ENCODE measurements at places on chromosomes 5 and 9. TPM values are rescaled to one million over a fixed set of nuclear protein-coding genes. Genes with fewer than 3 reads are reported as not detected.

- peaks cover 19% of the 10 kb centered on the region for H3K4me1 ChIP-seq
- no peak for DNase-seq
- H3K27ac ChIP-seq = no peak overlapping the region
- no peaks in the 10 kb centered on the region for H3K27me3 ChIP-seq
These were observed 4.9 kb upstream of the LRRC14B start for GRCh38 chr5:186091-187041.

DNA sequence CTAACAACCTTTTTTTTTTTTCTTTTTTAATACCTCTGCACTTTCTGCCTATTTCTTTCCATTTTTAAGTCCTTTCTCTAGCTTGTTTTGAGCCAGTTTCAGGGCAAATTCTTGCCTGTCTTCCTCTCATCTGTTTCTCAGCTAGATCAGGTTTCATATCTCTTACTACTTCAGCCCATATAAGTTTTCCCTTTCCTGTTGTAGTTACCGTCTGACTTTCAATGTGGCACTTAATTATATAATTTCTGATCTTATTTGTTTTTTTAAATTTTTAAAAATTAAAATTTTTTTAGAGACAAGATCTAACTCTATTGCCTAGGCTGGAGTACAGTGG is 104.7 kb upstream of the ELL2 start:
- peak overlapping the region; percentile 57 for H3K27ac ChIP-seq
- no peak for DNase-seq
- no peaks in the 10 kb centered on the region for H3K36me3 ChIP-seq
- H3K4me1 ChIP-seq = peaks cover 48% of the 10 kb centered on the region
- H3K27me3 ChIP-seq = no peaks in the 10 kb centered on the region

DNA sequence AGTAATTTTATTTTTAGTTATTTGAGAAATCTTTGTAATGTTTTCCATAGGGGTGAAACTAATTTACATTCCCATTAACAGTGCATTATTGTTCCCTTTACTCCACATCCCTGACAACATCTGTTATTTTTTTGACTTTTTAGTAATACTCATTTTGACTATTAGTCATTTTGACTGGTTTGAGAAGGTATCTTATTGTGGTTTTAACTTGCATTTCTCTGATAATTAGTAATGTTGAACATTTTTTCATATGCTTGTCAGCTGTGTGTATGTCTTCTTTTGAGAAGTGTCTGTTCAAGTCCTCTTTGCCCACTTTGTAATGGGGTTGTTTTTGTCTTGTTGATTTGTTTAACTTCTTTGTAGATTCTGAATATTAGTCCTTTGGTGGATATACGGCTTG is 27.5 kb downstream of the CCDC152 start:
- no peak overlapping the region for H3K4me3 ChIP-seq
- no peaks in the 10 kb centered on the region for H3K4me1 ChIP-seq
- no peaks in the 10 kb centered on the region for H3K27me3 ChIP-seq
- DNase-seq = no peak
- H3K27ac ChIP-seq = no peak overlapping the region

GRCh38 chr5:107796797-107797196 is 126.1 kb upstream of the EFNA5 start:
- H3K4me3 ChIP-seq = no peak overlapping the region
- no peaks in the 10 kb centered on the region for H3K27me3 ChIP-seq
- H3K27ac ChIP-seq = no peak overlapping the region
- no peak for DNase-seq
- no peaks in the 10 kb centered on the region for H3K4me1 ChIP-seq

DNA sequence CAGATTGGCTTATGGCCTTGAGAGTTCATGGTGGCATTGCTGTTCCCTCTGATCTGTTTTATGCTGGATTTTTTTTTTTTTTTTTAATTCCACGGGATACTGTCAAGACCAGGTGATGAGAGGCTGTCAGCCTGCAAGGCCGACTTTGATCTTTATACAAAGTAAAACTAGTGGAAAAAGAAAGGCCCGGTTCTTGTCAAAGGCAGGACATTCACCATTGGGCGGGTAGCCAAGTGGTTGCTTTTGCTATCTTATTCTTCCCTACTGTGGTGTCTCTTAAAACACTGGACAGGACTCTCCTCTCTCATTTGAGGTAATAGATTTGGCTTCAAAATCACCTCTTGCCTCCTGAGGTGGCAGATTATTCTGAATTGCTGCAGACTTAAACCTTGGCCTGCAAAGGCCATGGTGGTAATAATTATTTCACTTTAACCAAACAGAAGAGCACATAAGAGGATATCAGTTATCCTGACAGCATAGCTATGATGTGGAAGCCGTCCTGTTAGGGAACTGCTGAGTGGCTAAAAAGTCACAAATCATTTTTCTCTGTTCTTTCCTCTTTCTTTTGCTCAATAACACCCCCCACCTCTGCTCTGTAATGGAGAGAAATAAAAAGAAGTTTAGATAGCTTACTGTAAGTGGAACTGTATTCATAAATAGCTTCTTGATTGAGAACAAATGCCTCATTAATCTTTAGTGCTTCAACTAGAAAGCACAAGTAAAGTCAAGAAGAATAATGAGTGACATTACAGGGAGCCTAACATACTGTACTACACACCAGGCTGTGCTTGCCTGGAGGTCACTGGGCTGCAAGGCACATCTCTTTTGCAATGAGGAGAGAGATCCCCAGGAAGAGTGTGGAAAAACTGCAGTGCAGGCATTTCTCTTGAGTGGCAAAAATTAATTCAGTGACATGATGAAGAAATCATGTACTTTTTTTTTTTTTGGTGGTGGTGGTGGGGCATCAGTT is 275.6 kb downstream of the KDM4C start:
- H3K36me3 ChIP-seq = no peaks in the 10 kb centered on the region
- no peaks in the 10 kb centered on the region for H3K4me1 ChIP-seq
- no peak for DNase-seq
- H3K4me3 ChIP-seq = no peak overlapping the region
- no peak overlapping the region for H3K27ac ChIP-seq

The AMBP gene
- total RNA-seq = 2.5 TPM

The ZNF462 gene
- 20.5 TPM for total RNA-seq

The ZFP2 gene
- 0.95 TPM for total RNA-seq
